ENCODE measurements at places on chromosomes 3 and 15.

DNA sequence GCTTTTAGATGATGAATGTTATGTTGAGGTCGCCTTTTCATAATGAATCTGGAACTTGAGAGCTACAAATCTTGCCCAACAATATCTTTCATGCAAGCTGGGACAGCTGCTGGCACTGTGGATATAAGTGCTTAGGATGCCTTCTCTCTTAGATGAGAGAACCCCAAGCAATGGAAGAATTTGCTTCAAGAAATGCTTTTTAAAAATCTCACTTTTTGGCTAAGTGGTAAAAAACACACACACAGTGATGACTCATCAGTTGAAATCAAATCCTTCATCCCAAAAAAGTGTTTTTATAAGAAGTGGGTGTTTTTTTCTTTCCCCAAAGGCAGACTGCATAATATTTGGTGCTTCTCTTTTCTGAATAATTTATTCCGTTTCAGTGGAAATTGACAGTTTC, 38.4 kb upstream of the GALNT15 start:
- DNase-seq: no peak

DNA sequence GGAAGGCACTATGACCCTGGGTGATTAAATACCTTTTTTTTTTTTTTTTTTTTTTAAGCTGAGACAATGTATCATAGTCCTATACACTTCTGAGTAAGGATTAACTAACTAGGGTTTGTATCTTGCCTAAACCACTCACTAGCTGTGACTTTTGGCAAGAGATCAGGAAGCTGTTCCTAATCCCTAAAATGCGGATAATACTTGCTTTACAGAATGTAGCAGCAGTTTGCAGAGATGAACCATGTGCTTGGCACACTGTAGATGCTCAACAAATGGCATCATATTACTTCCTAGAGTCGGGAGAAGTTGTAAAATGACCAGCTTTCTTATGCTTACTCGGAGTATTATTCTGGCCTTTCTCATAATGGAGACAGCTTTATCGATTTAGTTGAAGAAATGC, 25.6 kb upstream of the PYGO1 start:
- no peak for DNase-seq

DNA sequence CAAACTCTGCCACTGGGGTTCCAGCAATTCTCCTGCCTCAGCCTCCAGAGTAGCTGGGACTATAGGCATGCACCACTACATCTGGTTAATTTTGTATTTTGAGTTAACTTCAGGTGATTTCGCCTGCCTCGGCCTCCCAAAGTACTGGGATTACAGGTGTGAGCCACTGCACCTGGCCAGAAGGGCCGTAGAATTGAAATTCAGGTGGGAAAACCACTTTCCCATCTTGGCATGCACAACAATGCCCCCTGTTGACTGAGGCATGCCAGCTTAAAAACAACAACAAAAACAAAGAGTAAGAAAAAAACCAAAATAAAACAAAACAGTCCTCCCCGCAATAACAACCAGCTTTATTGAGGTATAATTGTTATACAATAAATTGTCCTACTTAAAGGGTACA, 32.6 kb upstream of the RAB11A start:
- no peak for DNase-seq

GRCh38 chr3:39637807-39638206, 170.3 kb downstream of the MOBP start:
- peak; percentile 49 for DNase-seq

- DNase-seq: no peak
Observed at GRCh38 chr3:133927540-133928066, 31.9 kb upstream of the RAB6B start.

- DNase-seq: no peak
Observed at GRCh38 chr3:177538048-177538749, 340.9 kb upstream of the TBL1XR1 start.

- no peak for DNase-seq
Observed at GRCh38 chr3:66353530-66353929, 132.7 kb downstream of the SLC25A26 start.

GRCh38 chr3:4740397-4741105, 238.7 kb upstream of the BHLHE40 start:
- DNase-seq: no peak

- no peak for DNase-seq
Observed at GRCh38 chr3:12327021-12327420, 38.2 kb downstream of the PPARG start.

GRCh38 chr3:146153429-146153828, 7.6 kb downstream of the PLOD2 start:
- no peak for DNase-seq

- DNase-seq: no peak
Observed at GRCh38 chr3:6079011-6079410, 781.9 kb upstream of the GRM7 start.

DNA sequence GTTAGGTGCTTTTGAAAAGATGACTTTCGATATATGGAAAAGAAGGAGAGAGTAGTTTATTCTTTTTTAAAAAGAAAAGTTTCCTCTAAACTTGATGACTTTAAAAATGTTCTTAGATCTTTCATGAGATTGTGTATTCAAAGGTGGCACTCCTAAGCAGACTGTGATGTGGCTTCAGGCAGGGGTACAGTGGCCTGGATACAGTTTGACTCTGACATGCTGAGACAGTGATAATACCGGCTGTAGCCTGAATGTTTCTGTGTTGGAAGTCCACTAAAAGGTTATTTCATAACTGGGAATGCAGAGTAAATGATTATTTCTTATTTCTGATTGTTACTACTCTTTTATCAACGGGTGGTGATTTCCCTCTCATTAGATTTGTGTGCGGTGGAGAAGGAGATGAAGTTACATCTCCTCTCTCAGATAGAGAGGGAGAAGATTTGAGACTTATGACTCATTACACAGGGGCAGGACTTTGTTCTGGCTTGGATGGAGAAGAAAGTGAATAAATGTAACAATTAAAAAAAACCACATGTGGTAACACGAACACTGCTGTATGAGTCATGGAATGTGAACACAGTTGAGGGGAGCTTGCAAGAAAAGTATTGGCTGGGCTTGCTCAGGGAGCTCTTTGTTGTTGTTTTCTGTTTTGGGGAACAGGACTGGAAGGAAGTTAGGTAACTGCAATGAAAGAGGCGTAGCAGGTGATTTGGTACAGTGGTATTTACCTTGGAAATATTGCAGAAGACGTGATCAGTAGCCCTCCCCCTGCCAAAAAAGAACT, 21.6 kb downstream of the SPTSSB start:
- DNase-seq: peak; percentile 97

GRCh38 chr15:25464784-25465183, 26.0 kb upstream of the UBE3A start:
- no peak for DNase-seq

GRCh38 chr3:177883957-177884356, 652.3 kb upstream of the KCNMB2 start:
- DNase-seq: no peak

GRCh38 chr3:177545964-177546363, 348.7 kb upstream of the TBL1XR1 start:
- DNase-seq: no peak

- DNase-seq: peak; percentile 80
Observed at GRCh38 chr3:148955544-148956346, 35.6 kb upstream of the GYG1 start.

DNA sequence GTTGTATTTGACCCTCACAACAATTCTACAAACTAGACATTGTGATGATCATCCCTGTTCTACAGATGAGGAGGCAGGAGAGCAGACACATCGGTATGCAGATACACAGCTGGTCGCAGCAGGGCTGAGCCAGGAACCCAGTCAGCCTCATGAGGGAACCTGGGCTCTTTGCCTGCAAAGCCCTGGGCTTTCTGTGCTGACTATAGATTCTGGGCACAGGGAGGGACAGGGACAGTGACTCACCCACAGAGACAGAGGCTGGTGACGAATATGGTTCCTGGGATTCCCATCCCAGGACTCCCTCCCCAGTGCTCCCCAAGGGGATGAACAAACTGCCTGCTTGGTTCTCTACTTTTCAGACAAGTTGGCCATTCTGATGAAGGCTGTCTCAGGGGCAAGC, 3.8 kb upstream of the CAMP start:
- peak; percentile 31 for DNase-seq

GRCh38 chr15:75661100-75661755, 13.5 kb downstream of the SNX33 start:
- DNase-seq: peak; percentile 91

DNA sequence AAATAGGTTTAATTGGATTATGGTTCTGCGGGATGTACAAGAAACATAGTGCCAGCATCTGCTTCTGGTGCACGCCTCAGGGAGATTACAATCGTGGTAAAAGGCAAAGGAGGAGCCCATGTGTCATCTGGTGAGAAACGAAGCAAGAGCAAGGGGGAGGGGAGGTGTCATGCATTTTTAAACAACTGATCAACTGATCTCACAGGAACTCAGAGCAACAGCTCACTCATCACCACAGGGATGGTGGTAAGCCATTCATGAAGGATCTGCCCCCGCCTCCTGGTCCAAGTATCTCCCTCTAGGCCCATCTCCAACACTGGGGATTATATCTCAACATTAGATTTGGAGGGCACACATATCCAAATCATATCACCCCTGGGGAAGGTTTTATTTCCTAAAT, 42.1 kb upstream of the FGF7 start:
- no peak for DNase-seq

DNA sequence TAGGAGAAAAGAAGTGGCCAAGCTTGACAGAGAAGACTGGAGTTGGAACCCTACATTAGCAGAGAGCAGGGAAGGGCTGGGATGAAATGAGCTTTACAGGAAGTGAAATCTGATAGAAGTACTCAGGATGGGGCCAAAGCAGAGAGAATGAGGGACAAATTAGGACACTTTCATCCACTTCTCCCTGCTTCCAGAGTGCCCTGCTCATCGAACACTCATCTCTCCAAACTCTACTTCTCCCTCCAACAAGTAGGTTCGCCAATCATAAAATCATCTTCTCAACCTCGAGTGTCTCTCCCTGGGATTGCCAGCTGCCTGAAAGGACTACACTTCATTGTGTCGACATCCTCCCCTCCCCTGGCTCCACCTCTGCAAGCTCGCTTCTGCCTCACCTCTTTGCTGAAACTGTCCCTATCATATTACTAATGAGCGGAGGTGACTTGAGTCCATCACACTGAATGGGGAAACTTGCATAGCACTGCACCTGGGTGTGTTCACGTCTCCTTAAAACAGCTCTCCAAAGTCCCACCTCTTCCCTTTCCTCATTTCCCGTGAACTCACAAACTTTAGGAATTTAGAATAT, 365.8 kb downstream of the FOXP1 start:
- no peak for DNase-seq
